ENCODE measurements at places on chromosomes 7 and 10. TPM values are rescaled to one million over a fixed set of nuclear protein-coding genes. Genes with fewer than 3 reads are reported as not detected.

GRCh38 chr10:13102002-13102794 is 2.2 kb downstream of the OPTN start:
- H3K27ac ChIP-seq = peak overlapping the region; percentile 42
- H3K4me1 ChIP-seq = peaks cover 57% of the 10 kb centered on the region
- peak overlapping the region; percentile 17 for H3K4me3 ChIP-seq
- H3K27me3 ChIP-seq = no peaks in the 10 kb centered on the region

DNA sequence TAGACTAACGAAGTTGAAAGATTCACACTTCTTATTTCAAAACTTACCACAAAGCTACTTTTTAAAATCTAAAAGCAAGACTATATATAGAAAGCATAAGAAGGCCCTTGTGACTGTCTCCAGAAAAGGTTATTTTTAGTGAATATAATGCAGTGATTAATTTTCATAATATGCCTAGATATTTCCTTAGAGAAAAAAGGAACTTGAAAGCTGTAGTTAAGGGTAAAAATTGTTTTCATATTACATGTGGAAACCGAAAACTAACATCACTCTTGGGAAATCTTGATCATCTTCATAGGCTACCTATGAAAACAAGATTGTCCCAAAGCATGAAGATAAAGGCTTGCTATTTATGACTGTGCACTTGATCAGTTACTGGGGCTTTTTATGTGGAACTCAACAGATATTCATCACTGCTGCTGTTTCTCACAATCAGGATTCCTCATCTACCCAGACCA is 223.2 kb downstream of the SH2D4B start:
- no peaks in the 10 kb centered on the region for H3K36me3 ChIP-seq
- no peaks in the 10 kb centered on the region for H3K4me1 ChIP-seq
- no peak for DNase-seq
- H3K27ac ChIP-seq = no peak overlapping the region

- H3K27ac ChIP-seq = no peak overlapping the region
- DNase-seq = no peak
- H3K4me3 ChIP-seq = no peak overlapping the region
- peaks cover 2% of the 10 kb centered on the region for H3K4me1 ChIP-seq
- H3K27me3 ChIP-seq = no peaks in the 10 kb centered on the region
- no peaks in the 10 kb centered on the region for H3K36me3 ChIP-seq
Measured at GRCh38 chr10:98382691-98383101, 32.3 kb downstream of the PYROXD2 start.

GRCh38 chr7:41931263-41931646 is 228.4 kb upstream of the INHBA start:
- peaks cover 18% of the 10 kb centered on the region for H3K27me3 ChIP-seq
- DNase-seq = no peak
- no peaks in the 10 kb centered on the region for H3K36me3 ChIP-seq
- no peak overlapping the region for H3K4me3 ChIP-seq

DNA sequence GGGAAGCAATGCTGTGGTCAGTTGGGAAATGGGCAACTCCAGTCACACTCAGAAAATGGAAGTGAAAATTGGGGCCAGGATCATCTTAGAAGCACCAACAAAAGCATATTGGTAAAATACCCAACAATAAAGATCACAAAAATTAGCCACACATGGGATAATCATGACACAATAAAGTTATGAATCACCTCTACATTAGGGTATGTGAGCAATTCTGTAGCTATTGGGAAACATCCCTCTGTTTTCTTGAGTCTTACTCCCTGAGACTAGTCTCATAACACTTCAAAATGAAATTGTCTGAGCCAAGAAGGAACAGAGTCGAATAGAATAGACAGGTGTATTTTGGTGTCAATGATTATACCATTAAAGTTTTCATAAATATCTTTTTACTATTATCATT is 178.3 kb downstream of the DYNC1I1 start:
- no peak overlapping the region for H3K27ac ChIP-seq
- H3K36me3 ChIP-seq = no peaks in the 10 kb centered on the region
- no peak overlapping the region for H3K4me3 ChIP-seq
- H3K4me1 ChIP-seq = no peaks in the 10 kb centered on the region
- no peaks in the 10 kb centered on the region for H3K27me3 ChIP-seq

- H3K27ac ChIP-seq = no peak overlapping the region
- H3K36me3 ChIP-seq = no peaks in the 10 kb centered on the region
- no peaks in the 10 kb centered on the region for H3K4me1 ChIP-seq
- DNase-seq = no peak
- H3K27me3 ChIP-seq = peaks cover 5% of the 10 kb centered on the region
Measured at GRCh38 chr7:50507898-50508470, 57.2 kb downstream of the DDC start.

DNA sequence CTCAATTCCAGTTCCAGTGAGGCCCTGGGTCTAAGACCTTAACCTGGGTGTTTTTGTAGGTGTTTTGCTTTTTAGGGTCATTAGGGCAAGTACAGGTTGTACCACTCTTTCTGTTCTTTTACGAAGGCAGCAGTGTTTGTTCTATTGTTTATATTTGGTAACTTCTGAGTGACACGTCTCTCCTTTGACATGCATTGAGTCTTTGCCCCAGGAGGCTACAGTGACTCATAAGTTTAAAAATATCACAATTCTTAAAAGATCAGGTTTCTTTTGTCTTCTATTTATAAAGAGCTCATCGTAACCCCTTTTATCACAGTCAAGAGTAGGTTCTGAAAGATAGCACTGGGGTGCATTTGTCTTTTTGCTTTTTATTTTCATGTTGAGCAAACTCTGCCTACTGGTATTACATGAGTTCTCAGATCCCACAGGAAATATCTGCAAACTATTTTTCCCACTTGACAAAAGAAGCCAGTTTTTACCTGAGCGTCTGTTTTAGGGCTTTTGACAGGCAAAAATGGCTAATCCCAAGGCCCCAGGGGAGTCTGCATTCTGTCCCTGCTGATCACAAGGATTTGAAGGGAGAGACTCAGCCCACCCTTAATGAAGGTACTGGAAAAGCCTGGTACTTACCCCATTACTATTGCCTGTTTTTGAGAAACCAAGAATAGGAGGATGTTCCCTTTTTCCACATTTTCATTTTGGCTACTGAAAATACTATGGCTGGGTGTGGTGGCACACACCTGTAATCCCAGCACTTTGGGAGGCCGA is 7.9 kb downstream of the NUDT13 start:
- no peaks in the 10 kb centered on the region for H3K27me3 ChIP-seq
- H3K4me3 ChIP-seq = no peak overlapping the region
- no peak overlapping the region for H3K27ac ChIP-seq
- no peaks in the 10 kb centered on the region for H3K4me1 ChIP-seq
- no peak for DNase-seq

GRCh38 chr10:102509387-102509786 is 5.6 kb downstream of the SUFU start:
- H3K4me1 ChIP-seq = peaks cover 42% of the 10 kb centered on the region
- no peak for DNase-seq
- no peak overlapping the region for H3K27ac ChIP-seq
- H3K27me3 ChIP-seq = no peaks in the 10 kb centered on the region
- H3K36me3 ChIP-seq = peaks cover 30% of the 10 kb centered on the region

Gene SPDYE5
- total RNA-seq = not detected

Measured in activated CD8-positive, alpha-beta T cell treated with anti-CD3 and anti-CD28 coated beads, Interleukin-2, amount 10 ng/mL, durations not matched to agents 7 days and 5 days (primary cell).